Esophagus squamous epithelium (tissue), 5 donors: ENCODE measurements at places on chromosomes 16 and 17.

GRCh38 chr17:70100983-70101382 is 26.0 kb downstream of the KCNJ16 start:
- DNase-seq = no peak

DNA sequence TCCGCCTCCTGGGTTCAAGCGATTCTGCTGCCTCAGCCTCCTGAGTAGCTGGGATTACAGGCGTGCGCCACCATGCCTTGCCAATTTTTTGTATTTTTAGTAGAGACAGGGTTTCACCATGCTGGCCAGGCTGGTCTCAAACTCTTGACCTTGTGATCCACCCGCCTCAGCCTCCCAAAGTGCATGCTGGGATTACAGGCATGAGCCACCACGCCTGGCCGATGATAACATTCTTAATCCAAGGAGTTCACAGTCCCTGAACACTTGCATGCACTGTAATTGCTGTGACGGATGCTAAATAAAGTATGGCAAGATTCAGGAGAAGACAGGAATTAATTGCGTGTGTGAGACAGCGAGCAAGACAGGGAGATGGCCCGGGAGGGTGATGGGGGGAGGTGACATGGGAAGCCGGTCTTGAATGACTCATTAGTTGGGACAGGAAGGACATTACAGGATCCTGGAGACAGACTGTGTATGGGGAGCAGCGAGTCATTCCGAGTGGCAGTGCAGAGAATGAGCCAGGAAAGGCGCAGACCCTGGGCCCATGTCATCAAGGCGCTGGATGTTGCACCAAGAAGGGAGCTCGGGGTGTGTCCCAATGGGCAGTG is 6.7 kb downstream of the ABCA3 start:
- no peak for DNase-seq

DNA sequence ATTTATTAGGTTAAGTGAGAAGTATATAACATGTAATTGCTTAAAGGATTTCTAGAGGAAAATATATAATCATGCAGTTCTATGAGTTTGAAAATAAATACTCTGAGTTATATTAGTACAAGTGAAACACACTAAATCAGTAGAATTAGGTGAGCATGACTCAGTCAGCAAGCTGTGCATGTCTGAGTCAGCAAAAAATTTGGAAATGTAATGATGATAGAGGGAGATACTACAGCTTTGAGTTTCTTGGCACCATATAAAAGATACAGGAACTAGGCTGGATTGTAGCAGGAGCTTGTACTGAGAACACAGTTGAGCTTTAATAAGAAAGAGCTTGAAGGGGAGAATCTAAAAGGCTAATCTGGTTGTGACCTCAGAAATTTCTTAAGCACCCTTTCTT is 1224.6 kb downstream of the CDH8 start:
- no peak for DNase-seq

DNA sequence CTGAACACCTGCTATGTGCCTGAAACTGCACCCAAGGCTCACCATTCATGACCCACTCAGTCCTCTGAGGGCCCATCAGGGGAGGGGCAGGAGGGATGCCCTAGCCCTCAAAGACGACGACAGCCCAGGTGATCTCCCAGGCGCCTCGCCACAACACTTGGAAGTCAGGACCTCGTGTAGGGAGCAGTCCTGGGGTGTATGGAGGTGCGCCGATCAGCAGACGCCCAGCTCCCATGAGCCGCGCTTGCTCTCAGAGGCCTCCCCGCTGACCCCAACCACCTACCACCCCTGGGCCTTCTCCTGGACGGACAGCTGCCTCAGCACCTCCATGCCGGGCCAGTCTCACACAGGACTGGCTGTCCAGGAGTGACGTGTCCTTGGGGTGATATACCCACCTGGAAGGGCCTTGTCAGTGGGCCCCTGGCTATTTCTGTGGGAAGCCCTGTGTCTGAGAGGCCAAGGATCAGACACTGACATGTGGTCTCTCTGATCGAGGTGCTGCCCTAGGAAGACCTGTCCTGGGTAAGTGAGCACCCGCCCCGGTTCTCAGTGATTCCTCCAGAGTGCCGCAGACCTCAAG is 26.7 kb downstream of the KDM8 start:
- DNase-seq = no peak
